CD4-positive, alpha-beta T cell treated with Interferon alpha-2 for 1 hour (primary cell): ENCODE measurements at places on chromosomes 3 and 15.

DNA sequence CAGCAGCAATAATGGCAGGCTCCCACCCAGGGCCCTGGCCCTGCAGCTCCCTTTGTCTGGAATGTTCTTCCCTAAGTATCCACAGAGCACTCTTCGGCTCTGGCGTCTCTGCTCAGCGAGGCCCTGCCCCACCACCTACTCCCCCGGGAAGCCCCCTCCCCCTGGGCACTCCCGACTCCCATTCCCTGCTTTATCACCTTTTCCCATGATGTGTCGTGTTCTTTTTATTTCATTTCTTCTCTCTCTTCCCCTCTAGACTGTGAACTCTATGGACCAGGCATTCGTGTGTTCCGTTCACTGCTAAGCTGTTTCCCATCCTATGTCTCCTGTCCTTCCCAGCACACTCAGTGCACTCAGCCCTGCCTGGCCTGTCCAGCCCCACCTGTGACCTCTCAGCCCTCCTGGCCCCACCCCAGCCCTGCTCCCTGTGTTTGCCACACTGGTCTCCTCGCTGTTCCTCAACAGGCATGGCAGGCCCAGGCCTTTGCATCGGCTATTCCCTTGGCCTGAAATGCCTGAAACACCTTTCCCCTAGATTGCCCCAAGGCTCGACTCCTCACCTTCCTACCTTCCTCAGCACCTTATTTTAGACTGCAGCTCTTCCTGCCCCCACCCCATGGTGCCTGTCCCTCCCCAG, 107.4 kb downstream of the TPRA1 start:
- no peak for DNase-seq

GRCh38 chr15:99729920-99730319, 3.3 kb downstream of the LYSMD4 start:
- DNase-seq, result peak; percentile 16

DNA sequence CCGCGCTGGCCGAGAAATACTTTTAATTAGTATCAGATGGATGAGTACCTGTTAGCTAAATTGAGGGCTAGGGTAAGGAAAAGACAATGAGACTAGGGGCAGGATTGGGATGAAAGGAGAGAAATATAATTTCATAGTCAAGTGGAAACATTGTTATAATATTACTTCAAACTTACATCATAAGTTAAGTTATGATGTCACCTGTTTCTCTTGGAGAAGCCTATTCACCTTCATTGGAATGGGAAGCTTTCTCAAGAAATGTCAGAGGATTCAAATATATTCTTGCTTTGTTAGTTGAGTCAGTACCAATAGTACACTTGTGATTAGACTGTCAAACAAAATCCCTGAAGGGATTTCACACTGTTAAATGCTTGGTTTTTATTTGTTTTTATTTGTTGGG, 116.2 kb downstream of the NEO1 start:
- DNase-seq, result no peak

- no peak for DNase-seq
Measured at GRCh38 chr3:14451844-14452739, 49.7 kb downstream of the SLC6A6 start.

- DNase-seq, result no peak
Measured at GRCh38 chr3:37114251-37115145, 59.9 kb downstream of the LRRFIP2 start.

DNA sequence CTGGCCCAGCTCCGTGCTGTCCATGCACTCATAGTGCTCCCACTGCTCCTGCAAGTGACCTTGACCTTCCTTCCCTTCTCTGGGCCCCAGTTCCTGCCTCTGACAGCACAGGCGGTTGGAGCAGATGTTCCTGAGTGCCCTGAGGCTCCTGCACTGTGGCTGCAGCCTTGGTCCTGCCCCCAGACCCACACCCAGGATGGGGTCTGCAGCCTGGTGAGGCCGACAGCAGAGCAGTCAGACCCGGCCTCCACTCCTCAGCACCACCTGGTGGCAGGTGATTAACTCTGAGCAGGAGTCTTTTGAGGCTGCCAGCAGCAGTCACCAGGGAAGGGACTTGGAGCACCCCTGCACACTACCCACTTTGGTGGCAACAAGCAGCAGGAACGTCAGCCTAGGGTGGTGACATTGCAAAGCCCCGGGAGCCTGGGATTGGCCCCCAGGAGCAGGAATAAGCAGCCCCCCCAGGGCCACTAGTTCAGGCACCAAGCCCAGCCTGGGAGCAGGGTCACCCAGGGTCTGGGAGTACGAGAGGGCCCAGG, 64.6 kb downstream of the CYP11A1 start:
- peak; percentile 25 for DNase-seq

DNA sequence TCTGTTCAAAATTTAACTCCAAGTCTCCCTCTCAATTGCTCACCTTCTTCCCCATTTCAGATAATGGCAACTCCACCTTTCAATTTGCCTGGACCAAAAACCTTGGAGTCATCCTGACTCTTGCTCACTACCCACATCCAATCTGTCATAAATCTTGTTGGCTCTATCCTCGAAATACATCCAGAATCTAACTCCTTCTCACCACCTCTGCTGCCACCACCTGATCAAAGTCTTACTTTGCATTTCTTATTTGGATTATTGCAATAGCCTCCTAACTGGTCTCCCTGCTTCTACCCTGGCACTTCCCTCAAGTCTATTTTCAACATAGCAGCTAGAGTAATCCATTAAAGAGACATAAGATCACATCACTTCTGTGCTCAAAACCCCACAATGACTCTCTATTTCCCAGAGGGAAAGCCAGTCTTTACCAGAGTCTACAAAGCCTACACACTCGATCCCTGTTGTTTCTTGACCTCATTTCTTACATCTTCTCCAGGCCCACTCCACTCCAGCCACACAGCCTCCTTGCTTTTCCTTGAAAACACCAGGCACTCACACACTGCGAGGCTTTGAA, 86.6 kb downstream of the GPR156 start:
- no peak for DNase-seq

DNA sequence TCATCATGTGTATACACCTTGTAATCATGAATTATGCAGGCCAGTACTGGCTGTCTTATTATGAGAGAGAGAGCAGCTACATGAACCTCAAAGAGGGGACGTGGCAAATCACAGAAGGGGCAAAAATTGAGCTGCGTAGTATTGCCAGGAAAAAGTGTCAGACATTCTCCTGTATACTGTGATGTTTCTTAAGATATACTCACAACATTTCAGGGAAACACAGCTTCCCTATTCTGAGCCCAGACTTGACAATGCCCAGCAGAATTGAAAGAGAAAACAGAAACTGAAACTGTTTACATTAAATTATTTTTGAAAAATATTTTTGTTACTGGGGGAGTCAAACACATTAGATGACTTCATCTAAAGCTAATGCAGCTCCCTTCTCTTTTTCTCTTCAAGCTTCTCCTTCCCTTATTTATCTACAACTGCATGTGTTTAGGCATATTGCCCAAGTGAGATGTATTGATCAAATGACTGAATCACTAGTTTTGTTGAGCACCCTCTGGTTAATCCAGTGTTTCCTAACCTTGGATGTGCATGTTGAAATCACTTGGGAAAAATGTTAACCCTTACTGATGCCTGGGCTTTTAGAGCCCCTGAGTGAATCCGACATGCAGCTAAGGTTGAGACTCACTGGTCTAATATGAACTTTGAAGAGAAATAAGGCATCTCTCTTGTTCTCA, 39.5 kb downstream of the CADPS start:
- DNase-seq, result peak; percentile 1

GRCh38 chr3:115659253-115660220, 36.2 kb downstream of the GAP43 start:
- no peak for DNase-seq

DNA sequence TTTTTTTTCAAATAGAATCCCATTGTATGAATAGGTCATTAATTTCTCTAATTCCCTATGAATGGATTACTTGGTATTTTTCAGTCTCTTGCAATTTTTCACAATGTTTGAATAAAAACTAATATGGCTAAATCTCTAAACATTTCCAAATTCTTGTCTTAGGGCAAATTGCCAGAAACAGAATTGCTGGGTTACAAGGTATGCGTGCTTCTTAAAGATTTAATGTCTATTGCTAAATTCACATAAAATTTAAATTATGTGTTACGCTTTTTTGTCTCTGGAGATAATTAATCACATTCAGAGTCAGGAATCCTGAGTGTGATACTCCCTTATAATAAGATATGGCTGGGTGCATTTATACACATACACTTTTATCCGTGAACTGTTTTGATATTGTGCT, 264.5 kb upstream of the TBL1XR1 start:
- DNase-seq, result no peak

- DNase-seq, result no peak
Measured at GRCh38 chr3:40930131-40930538, 269.2 kb upstream of the CTNNB1 start.

- no peak for DNase-seq
Measured at GRCh38 chr3:50256978-50257890, 11.7 kb upstream of the SEMA3B start.

DNA sequence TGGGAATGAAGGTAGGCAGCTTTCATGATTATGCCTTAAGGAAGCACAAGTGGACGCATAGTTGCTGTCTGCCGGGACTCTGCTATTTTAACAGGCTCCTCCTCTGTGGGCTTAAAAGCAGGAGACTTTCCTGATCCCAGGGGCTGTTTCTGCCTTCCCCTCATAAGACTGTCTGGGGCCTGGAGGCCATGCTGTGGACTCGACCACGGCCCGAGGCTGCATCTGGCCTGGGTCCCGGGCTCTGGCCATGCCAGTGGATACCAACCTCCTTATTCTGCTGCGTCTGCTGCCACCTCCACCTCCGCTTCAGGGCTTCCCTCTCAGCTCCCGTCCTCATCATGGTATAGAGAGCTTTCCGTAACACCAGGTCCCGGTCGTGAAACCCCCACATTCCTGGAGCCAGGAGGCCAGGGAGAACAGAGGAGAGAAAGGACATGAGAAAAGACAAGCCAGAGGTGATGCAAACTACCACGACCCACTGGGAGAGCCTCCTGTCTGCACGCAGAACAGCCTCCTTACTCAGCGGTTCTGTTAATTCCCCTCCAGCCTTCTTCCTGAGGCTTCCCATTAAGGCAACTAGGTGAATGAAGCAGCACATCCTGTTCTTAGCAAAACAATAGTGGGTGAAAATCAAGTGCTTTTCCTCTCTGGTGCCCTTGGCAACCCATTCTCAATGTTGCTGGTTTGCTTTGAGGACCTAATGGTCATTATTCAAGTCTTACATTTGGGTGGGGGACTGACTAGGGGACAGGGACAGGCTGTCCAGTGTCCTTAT, 200.5 kb downstream of the KLF13 start:
- no peak for DNase-seq

- DNase-seq, result no peak
Measured at GRCh38 chr3:186268616-186269448, 93.2 kb downstream of the DGKG start.

GRCh38 chr15:100705841-100706240, 103.5 kb downstream of the ASB7 start:
- no peak for DNase-seq

DNA sequence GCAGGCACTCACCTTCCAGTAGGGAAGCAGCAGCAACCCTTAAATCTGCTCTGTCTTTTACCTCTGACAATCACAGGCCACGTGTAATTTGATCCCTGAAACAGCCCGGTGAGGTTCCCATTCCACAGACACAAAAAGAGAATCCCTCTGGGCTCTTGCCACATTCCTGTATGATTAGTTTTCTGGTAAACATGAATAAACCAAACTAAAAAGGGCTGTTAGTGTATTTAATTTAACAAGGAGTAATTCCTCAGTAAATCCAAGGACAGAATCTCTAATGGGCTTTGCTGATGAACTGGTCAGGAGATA, 186.9 kb downstream of the FAM43A start:
- DNase-seq, result no peak

- DNase-seq, result no peak
Measured at GRCh38 chr3:136343873-136344555, 93.9 kb downstream of the PCCB start.

- DNase-seq, result no peak
Measured at GRCh38 chr3:14204515-14205284, 26.1 kb downstream of the LSM3 start.

GRCh38 chr15:61171209-61171608, 57.9 kb downstream of the RORA start:
- DNase-seq, result no peak

GRCh38 chr3:126104742-126105605, 21.1 kb upstream of the SLC41A3 start:
- no peak for DNase-seq

- no peak for DNase-seq
Measured at GRCh38 chr3:15651396-15651795, 49.9 kb downstream of the BTD start.

- DNase-seq, result no peak
Measured at GRCh38 chr3:185977679-185978040, 39.8 kb upstream of the TRA2B start.

DNA sequence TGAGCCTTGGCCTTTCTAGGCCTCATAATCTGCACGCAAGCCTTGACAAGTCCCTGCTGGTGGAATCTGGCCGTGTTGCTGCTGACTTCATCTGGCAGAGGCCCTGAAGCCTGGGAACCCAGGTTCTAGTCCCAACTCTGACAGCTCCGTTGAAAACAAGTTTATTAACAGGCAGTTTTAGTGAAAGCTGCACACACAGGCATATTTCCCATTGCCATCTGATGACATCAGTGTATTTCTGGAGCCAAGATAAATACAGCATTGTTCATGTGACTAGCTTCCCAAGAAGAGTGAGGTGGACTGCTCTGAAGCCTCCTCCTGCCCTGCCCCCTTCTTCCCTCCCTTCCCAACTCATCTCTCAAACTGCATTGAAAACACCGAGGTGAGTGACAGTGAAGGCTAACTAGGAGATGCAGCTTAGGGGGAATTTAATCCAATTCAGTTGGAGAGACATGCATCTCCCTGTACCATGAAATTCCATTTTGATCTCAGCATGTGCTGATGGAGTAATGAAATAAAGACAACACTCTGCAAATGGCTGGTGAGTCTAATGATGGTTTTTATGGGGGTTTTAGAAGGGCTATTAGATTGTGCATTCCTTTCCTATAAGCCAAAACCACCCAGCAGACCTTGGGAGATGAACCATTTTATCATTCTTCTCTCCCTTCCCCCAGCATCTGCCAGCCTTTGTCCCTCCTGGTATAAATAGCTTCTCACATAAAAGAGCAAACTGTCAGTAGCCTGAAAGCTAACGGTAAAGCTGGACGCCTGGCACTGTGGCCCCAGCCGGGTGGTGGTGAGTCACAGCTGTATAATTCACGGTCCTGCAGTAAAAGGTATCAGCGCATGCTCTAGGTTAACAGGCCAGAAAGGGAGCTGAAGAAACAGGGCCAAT, 38.0 kb downstream of the PRICKLE2 start:
- no peak for DNase-seq

GRCh38 chr15:39934397-39935071, 619 bp downstream of the EIF2AK4 start:
- no peak for DNase-seq

GRCh38 chr3:98525494-98525893, 2.8 kb upstream of the CLDND1 start:
- no peak for DNase-seq

DNA sequence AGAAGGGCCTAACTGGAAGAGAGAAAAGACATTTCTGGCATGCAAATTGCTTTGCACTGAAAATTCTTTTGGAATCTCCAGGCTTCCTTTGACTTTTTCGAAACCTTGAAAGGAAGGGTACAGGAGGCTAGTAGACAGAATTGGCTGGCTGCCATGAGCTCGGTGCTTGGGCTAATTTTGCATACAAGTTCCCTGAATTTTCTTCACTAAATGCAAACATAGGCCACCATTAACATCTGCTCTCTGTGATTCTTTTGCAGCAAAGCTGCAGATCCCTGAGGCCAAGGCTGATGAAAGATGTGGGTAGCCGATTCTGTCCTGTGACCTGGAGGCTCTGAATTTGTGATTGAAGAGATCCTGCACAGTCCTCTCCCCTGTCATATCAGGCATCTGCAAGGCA, 247.8 kb upstream of the MCTP2 start:
- DNase-seq, result no peak
